ENCODE measurements at places on chromosomes 13 and 19.

DNA sequence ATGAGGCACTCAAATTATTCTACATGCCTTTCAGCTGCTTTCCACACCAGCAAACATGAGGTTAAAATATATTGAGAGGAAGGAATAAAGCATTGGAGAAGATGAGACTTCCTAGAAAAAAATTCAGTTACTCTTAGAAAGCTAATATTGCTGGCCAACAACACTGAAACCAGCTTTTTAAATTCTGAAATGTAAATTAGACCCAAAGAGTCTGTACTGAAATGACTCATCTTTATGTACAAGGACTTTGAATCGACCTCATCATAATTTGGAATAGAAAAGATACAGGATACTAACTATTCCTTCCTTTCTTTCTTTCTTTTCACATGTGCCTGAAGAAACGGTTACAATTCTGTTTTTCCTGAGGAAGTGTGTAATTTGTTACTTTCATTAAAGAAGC, 6.5 kb upstream of the HSPH1 start:
- DNase-seq = no peak

DNA sequence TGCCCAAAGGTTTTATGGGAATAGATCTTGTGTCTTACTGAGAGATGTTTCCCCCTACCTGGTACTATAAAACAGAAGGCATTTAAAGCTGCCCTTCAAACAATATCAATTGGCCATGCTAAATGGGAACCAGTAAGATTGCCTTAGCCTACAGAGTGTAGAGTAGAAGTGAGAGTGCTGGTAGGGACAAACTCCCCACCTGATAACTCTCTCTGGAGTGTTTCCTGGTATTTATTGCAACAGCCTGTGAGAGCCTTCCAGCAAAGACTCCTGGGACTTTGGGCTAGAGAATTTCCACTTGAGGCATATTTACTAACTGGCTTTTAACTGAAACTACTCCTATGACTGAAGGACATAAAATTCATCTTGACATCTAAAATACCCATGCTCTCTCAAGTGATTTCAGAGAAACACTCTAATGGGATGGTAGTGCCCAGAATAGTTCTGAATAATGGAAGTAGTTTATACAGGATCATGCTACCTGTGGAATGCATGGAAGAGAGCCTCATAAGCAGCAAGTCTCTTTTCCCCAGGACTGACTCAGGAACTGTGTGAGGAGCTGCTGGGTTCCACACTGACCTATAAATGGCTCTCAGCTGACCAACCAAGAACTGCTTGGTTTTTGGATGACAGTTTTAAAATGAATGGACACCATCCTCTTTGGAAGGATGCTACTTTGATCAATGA, 132.7 kb upstream of the SLITRK5 start:
- DNase-seq = no peak

GRCh38 chr13:100794575-100794974, 120.0 kb upstream of the TMTC4 start:
- DNase-seq = no peak

- DNase-seq = no peak
Measured at GRCh38 chr13:50671497-50671850, 172.0 kb downstream of the DLEU7 start.

- no peak for DNase-seq
Measured at GRCh38 chr13:25324100-25324499, 22.7 kb downstream of the NUP58 start.

GRCh38 chr13:36552334-36552733, 120.0 kb downstream of the CCNA1 start:
- DNase-seq = no peak

DNA sequence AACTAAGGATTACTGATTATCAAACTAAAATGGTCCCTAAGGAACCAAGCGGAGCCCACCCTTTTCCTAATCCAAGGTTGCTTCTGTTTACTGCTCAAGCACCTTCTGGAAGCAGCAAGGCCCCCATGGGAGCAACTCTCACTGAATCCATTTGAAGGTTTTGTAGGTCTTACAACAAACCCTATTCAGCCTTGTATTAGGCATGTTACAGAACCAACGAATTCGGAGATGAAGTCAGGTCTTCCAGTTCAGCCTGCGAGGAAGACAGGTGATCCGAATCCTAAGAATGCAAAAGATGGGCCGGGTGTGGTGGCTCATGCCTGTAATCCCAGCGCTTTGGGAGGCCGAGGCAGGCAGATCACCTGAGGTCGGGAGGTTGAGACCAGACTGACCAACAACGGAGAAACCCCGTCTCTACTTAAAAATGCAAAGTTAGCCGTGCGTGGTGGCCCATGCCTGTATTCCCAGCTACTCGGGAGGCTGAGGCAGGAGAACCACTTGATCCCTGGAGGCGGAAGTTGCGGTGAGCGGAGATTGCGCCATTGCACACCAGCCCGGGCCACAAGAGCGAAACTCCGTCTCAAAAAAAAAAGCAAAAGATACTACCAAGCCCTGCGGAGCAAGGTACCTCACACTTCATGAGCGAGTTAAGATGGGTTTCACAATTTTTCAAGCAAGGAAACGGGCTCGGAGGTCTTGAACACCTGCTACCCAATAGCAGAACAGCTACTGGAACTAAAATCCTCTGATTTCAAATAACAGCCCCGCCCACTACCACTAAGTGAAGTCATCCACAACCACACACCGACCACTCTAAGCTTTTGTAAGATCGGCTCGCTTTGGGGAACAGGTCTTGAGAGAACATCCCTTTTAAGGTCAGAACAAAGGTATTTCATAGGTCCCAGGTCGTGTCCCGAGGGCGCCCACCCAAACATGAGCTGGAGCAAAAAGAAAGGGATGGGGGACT, 609 bp downstream of the ZAR1L start:
- peak; percentile 17 for DNase-seq

GRCh38 chr13:97279913-97280312, 57.8 kb downstream of the MBNL2 start:
- no peak for DNase-seq

GRCh38 chr13:24627090-24627714, 53.0 kb upstream of the ATP12A start:
- no peak for DNase-seq

DNA sequence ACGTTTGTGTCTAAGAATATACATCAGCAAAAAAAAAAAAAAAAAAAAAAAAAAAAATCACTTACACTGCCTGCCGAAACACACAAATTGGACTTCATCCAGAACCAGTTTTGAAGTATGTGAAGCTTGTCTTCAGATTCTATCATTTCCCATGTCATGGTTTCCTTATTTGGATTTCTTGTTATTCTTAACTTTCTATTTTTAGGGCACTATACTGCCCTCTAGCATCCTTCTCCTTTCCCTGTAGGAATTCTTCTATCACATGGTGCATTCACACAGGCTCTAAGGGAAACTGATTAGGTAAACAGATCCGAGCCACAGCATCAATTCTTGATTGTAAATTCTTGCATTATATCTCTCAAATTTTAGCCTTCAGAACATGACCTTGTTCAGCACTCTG, 1507.5 kb downstream of the OLFM4 start:
- DNase-seq = no peak

DNA sequence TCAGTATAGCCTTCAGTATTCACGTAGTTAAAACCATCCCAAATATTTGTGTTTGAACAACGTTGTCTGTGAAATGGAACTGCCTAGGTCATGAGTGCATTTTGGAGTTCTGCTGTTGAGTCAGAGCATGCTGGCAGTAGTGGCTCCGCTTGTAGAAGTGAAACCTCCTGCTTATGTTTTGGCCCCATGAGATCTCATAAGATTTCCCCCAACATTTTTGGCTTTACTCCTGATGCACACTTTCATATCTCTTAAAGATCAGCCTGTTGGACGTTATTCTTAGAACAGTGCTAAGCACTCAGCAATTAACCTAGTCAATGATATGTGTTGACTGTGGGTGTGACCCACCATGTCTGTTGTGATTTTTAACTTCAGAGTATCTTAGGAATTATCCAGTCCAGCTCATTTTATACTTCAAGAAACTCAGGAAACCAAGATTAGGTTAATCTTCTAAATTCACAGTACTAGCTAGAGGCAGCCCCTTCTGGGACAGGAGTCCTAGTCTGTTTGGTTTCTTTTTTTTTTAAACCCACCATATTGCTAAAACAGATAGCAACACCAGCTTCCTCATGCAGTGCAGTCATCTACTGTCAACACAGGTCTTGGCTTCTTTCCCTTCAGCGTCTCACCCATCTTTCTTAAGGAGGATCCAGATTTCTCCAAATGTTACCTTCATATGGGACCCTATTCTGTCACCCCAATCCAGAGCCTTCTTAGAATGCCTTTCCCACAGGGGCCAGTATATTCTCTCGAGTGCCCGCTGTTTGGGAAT, 26.2 kb downstream of the RAP2A start:
- no peak for DNase-seq

DNA sequence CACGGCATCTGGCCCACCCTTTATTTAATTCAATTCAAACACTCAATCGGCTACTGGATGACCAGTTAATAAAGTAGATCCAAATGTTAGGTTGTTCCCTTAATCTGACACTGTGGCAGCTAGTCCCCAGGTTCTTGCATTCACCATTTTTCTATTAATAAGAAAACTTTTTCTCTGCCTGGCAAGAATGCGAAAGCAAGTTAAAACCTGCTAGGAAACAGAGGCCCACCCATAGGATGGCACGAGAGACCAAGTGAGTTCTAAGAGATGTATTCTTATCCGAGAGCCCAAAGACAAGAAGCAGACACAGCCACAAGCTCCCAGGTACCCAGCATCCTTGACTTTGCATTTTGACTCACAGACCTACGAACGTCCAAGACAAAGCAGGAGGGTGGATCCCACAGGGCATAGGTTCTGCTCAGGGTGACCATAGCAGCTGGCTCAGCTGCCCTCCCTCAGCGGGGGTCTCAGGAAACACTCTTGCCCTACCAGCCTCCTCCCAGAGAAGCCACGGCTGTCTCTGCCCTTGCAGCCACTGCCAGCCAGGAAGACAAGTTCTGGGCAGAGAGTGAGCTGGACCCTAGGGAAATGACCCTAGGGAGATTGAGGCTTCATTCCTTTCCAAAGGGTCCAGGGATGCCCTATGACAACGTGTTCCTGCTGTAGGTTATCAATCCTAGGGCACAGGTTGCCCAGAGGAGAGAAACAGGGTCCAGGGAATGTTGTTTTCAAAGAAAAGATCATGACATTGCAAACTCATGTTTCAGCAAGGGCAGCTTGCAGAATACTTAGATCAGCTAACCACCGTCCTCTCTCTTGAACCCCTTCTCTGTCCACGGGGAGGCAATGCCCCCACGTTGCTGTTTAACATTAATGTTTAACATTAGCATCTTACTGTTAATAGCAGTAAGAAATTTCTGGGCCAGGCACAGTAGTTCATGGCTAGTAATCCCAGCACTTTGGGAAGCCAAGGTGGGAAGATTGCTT, 147.2 kb upstream of the ZNF507 start:
- no peak for DNase-seq

GRCh38 chr19:12792853-12793289, 1.6 kb downstream of the JUNB start:
- no peak for DNase-seq

GRCh38 chr19:46489445-46490272, 6.0 kb downstream of the PNMA8B start:
- DNase-seq = peak; percentile 62
